ENCODE measurements at places on chromosomes 3 and 15. TPM values are rescaled to one million over a fixed set of nuclear protein-coding genes. Genes with fewer than 3 reads are reported as not detected.
A peak's percentile ranks its signal among the peaks of the same experiment; 100 is the strongest.

DNA sequence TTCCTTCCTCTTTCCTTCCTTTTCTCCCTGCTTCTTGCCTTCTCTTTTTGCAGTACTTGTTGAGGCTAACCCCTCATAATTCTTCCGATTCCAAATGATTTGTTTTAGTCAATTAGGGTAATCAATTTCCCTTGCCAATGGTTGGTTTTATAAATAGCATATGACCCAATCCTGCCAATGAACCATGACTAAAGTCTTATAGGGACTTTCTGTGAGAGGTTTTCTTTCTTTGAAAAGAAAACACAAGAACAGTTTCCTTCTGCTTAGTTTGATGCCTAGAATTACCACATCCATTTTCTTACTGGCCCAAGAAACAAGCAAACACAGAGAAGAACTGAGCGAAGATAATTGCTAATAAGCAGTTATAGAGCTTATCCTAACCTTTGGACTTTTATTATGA is 292.5 kb upstream of the SATB1 start:
- DNase-seq: no peak

Gene CCDC66
- total RNA-seq: 21.1 TPM

DNA sequence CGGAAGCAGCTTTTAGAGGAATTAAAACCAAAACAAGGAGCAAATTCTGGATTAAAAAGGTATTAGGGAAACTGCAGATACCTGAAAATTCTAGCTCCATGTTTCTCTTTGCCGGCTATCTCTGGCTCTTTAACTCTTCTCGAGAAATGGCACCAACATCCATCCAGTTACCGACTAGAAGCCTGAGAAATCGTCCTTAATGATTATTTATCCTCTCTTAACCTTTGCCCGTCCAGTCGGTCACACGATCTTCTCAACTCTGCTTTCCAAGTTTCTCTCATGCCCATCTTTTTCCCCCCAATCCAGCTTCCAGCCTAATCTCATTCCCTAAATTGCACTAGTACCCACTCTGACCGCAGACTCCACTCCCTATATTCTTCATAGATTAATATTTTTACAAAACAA is 596 bp upstream of the SGO1 start:
- DNase-seq: no peak

GRCh38 chr15:42868683-42869082 is 51.9 kb downstream of the TTBK2 start:
- no peak for DNase-seq

DNA sequence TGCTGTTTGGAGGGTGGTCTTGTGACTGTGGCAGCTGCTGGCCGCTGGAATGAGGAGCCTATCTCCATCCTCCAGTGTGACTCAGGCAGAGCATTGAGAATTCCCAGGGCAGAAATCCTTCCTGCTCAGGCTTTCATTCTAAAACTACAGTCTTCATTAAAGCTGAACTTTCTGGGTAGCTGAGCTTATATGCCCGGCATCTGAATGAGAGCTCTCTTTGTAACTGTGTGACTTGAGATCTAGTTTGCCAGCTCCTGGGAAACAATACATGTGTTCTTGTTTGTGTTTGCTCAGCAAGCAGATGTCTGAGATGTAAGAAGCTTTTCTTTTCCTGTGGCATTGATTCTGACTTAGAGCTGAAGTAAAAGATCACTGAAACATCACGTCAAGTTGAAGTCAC is 22.4 kb downstream of the RLBP1 start:
- DNase-seq: no peak

DNA sequence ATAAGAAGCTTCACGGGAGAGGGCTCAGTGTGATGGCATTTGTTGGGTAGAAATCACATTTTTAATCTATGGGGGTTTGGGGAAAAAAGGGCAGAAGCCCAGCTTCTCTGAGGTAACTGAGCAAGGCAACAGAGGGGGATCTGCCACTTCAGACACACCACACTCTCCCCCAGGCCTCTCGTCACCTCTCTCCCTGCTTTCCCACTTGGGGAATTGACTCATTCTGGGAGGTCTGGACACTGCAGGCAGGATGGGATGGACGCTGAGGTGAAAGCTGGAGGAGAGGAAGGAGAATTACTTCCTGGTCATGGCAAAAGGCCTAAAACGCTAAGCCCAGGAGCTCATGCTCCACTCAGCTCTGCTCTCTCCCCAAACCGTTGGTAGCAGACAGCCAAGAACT is 33.2 kb downstream of the MYO5C start:
- no peak for DNase-seq

- DNase-seq: peak; percentile 60
These were observed 8.5 kb upstream of the DAG1 start for GRCh38 chr3:49461443-49462171.

GRCh38 chr3:30492322-30493192 is 113.8 kb upstream of the TGFBR2 start:
- DNase-seq: peak; percentile 60

Gene POTEB2
- total RNA-seq: not detected

DNA sequence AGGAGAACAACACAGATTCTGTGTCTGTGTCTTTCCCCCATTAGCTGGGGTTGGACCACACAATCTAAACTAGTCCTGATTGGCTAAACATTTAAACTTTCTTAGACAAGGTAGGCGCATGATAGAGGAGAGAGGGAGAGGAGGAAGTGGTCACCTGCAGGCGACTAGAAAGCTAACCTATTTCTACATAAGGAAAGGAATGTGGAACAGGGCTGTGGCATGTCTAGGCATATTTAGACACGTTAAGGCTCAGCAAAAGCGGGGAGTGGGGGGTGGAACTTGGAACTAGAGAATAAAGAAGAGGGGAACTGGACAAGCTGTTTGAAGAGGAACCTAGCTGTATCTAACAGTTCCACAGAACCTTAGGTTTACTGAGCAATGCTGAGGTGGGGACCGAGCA is 12.8 kb downstream of the LRRC28 start:
- no peak for DNase-seq

Gene CERS3
- not detected for total RNA-seq

Gene DNAH12
- total RNA-seq: 0.09 TPM
